ENCODE measurements at places on chromosomes 5 and 9.
A peak's percentile ranks its signal among the peaks of the same experiment; 100 is the strongest.

DNA sequence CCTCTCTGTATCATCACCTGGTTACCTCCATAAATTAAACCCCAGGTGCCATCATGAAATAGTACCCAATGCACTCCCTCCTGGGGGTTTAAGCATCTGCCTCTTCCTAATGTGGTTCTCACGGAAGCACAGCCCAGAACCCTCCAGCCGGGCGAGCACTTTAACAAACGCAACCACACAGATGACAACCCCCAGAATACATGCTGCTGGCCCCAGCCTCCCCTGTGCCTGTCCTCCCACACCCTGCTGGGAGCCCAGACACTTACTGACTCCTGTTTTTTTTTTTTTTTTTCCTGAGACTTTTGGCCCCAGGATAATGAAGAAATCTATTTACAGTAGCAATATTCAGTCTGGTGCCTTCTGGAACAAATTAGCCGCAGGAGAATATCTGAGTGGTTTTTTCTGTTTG lies 50.0 kb upstream of the COL5A1 start:
- DNase-seq: no peak

DNA sequence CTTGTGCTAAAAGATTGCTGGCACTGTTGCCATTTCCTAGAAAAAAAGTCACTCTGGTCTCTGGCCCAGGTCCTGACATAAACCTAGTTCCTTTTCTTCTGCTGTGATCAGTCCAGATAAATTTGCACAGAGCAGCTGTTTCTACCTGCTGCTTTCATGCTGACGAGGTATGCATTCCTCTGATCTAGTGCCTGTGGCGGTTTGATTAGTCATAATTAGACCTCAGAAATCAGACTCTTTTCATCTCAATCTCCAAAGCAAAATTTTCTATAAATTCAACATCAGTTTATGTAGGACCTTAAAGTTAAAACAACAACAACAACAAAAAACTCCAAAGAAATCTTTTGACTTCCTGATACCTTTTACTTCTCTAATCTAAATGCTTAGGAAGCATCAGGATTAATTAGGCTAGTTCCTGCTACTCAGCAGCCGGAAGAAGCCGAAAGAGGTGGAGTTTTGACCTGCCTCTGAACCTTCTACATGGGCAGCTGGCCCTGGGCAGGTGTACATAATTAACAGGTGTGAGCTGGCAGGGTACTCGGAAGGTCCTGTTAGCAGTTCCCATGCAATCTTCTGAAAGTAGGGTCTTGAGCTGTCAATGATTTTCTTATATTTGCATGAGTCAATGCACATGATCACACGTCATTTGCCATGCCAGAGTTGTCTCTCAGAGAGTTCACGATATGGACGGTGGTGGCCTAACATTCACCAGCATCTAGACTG lies 83.3 kb upstream of the CCDC112 start:
- no peak for DNase-seq

GRCh38 chr5:151251001-151251551 lies 1.9 kb upstream of the GM2A start:
- DNase-seq: peak; percentile 41

DNA sequence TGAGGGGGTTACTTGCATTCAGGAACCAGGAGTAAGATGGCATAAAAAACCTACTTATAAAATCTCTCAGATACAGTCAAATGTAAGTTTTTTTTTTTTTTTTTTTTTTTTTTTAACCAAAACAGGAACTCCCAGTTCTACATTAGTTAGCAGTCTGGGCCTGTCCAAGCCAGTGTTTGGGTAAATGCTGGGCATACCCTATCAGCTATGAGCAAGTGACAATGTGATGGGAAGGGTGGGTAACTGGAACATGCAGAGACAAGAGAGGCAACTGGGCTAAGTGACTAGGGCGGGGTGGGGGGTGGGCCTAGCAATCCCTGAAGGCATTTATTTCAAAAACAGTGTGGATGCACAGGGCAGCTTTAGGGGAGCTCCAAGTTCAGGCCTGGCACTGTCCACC lies 2.3 kb downstream of the NMRK1 start:
- DNase-seq: no peak

DNA sequence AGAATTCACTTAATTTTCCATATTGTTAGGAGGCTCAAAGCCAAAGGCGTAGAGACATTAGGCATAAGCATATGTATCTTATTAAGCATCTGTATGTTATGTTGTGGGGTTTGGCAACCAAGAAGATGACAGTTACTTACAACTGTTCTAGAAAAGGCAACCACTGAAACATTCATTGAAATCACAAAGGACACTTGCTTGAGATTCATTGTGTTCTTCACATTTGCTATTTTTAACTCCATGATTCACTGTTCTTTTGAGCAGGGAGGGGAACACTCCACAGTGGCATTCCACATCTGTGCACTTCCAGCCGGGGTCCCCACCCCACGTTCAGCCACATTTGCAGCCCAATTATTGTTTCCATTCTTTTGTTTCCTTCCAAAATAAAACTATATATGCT lies 107.1 kb downstream of the PALM2AKAP2 start:
- DNase-seq: no peak

- no peak for DNase-seq
Observed at GRCh38 chr5:133751846-133752245, 139.5 kb upstream of the FSTL4 start.

DNA sequence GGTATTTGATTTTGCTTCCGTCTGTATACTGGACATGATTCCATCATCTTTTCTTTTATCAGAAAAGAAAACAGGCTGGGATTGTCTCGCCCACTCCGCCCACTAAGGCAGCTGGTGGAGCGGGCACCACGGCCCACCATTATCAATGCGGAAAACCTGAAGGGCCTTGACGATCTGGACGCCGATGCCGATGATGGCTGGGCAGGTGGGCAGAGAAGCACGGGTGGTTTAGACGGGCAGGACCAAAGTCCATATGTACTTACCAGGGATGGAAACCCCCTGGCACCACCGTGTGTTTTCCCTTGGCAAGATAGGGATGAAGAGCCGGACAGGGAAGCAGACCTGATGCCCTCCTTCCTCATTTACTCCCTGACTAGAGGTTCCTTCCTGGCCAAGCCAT lies 53.7 kb downstream of the PRRC2B start:
- DNase-seq: no peak

DNA sequence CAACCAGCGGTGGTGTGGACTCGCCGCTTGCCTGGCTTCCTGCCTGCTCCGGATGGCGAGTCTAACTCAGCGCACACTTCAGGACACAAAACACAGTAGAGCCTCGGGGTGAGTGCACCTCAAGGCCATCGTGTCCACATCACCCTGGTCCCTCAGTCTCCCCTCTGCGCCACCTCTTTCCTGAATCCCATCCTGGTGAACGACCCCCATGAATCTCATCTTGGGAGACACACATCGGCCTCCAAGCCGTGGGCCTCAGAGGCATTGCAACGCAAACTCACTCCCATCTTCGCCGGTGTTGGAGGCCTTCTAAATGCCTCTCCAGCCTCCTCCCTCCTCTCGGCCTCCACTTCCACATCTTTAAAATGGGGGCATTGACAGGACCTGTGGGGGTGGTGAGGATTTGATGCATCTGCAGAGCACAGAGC lies 124.3 kb downstream of the COL23A1 start:
- no peak for DNase-seq

DNA sequence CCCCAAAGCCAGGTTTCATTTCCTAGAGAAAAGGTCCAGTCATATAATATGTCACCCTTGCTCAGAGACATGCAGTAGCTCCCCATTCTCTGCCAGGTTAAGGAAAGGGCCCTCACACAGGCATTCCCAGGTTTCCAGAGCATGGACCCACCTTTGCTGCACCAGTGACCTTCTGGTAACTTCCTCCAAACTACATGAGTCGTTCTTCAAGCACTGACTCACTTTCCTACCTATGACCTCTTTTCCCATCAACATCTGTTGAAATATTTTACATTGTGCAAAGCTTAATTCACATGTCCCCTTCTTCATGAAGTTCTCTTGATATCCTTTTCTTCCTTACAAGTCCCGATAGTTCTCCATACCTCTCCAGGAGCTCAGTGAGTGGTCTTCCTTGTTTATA lies 25.9 kb downstream of the SH3TC2 start:
- no peak for DNase-seq

- DNase-seq: no peak
Observed at GRCh38 chr5:53601570-53601969, 41.1 kb downstream of the NDUFS4 start.

- DNase-seq: no peak
Observed at GRCh38 chr9:89278997-89279739, 31.8 kb upstream of the CKS2 start.

- no peak for DNase-seq
Observed at GRCh38 chr9:114655689-114656088, 1.9 kb downstream of the TEX53 start.

DNA sequence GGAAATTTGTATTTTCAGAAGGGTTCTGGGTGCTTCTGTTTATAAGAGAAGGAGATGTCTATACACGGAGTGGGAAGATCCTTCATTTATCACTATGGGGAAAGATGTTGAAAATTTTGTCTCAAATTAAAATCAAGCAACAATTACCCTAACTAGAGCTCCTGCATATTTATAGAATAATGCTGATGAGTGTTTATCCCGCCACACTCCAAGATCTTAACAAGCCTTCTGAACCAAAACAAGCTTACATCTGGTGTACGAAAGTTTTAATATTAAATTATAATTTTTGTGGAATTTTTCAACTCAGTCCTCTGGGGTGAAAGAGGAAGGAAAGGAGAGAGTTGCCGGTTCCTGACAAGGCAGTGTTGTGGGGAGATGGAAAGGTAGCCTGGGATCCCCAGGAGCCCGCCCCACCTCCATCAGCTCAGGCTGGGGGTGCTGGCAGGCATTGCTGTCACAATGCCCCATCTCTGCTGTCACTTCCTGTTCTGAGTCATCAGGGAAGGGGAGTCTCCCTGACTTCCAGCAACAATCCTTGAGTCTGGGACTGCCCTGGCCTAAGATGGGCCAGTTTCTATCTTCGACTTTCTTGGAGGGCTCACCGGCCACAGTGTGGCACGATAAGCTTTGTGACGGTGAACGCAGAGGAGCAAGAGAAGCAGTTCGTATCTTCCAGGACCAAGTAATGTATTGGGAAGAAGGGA lies 64.5 kb downstream of the ERAP1 start:
- DNase-seq: no peak

DNA sequence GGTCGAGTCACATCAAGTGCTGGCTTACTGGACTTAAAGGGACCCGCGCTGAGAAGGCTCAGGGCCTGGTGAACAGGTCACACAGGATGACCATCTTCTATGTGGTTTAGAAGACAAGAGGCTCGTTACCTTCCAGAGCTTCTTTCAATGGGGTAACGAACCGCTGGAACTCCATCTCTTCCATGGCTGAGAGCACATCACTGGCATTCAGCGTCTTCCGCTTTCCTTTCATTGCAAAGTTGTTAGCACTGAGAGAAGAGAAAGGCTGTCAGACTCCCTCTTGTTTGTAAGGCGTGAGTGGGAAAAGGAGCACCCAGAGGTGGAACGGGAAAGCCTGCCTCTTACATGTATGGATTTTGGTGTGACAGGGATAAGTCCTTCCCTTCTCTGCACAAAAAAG lies 994 bp downstream of the POLE3 start:
- DNase-seq: no peak

DNA sequence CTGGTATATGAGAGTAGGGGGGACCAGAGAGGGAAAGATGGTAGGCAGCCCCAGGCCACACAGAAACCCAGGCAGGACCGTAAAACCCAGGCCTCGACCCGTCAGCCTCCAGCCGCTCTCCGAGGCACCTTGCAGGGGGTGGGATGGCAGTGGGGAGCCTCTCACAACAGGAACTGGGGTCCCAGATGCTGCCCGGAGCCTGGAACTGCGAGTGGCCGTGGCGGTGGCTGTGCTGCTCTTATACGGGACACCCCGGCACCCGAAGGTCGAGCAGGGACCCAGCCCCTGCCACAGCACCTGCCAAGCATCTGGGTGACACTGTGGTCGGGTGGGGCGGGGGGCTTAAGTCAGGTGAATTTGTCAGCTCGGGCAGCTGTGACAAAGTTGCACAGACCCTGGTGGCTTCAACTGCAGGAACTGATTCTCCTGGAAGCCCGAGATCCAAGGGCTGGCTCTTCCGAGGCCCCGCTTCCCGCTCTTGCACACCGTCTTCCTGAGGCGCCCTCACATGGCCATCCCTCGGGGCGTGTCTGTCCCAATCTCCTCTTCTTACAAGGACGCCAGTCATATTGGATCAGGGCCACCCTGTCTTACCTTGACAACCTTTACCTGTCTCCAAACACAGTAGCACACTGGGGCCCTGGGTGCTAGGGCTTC lies 47.6 kb upstream of the EGFL7 start:
- DNase-seq: no peak

GRCh38 chr5:39455645-39456044 lies 30.9 kb upstream of the DAB2 start:
- no peak for DNase-seq

- no peak for DNase-seq
Observed at GRCh38 chr5:146338774-146339714, at the start of gene POU4F3. Gene POU4F3, plus strand, starts transcription at chr5:146338839. Its CDS starts 274 bp downstream, at chr5:146339113.

- DNase-seq: no peak
Observed at GRCh38 chr5:151682751-151683331, 3.9 kb downstream of the SPARC start.

DNA sequence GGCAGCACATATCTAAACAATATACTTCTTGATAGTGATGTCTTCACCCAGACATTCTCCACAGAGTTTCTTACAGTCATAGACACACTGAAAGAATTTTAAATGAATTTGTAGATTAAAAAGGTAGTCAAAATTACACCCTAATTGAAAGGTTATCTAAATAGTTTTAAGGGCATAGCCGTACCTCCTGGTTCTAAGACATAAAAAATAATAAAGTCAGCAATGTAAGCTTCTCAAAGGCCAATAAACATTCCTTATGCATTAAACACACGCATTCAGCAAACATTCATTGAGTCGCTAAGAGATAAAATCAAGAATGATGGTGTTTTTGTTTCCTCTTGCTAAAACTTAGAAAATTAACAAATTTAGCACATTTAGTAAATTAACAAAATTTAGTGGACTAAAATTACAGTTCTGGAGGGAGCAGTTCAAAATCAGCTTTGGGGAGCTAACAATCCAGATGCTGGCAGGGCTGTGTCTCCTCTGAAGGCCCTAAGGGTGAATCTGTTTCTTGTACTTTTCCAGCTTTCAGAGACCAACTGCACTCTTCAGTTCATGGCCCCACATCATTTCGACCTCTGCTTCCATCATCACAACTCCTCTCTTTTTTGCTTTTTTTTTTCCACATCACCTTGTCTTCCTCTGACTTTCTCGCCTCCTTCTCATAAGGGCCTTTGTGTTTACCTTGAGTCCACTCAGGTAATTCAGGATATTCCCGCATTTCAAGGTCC lies 516.5 kb downstream of the DNAH5 start:
- DNase-seq: no peak

DNA sequence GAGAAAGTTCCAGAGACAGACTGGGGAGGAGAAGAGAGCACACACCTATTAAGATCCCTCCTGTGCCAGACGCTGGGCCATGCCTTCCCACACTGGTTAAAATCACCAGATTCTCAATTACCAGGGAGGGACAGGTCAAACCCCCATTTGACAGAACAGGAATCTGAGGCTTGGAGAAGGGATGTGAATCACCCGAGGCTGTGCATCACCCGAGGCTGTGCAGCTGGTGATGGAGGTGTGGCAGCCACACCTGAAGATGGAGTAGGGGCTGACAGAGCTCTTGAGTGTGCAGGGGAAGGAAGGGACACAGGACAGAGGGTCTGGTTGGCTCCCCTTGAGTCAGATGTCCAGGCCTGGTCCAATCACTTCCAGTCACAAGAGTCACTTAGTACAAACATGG lies 70.6 kb downstream of the LMX1B start:
- DNase-seq: no peak

GRCh38 chr9:89710697-89711096 lies 105.9 kb downstream of the GADD45G start:
- no peak for DNase-seq
